Amniotic stem cell (primary cell): ENCODE measurements at places on chromosomes 12 and 14.

DNA sequence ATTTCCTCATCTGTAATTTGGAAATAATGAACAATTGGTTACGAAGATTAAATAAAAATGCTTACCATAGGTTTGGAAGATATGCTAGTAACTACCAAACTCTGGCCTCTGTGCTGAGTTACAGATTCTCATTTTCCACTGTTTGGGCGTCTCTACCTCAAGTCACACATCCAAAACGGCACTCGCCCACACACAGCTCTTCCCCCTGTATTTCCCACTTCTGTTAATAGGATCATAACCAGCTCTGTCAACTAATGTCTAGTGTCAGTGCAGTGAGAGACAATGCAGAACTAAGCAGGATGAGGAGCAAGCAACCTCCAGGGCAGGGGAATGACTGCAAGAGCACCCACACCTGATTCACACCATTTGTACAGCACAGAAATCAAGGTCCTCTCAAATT lies 10.9 kb upstream of the SYCP3 start:
- DNase-seq: no peak

DNA sequence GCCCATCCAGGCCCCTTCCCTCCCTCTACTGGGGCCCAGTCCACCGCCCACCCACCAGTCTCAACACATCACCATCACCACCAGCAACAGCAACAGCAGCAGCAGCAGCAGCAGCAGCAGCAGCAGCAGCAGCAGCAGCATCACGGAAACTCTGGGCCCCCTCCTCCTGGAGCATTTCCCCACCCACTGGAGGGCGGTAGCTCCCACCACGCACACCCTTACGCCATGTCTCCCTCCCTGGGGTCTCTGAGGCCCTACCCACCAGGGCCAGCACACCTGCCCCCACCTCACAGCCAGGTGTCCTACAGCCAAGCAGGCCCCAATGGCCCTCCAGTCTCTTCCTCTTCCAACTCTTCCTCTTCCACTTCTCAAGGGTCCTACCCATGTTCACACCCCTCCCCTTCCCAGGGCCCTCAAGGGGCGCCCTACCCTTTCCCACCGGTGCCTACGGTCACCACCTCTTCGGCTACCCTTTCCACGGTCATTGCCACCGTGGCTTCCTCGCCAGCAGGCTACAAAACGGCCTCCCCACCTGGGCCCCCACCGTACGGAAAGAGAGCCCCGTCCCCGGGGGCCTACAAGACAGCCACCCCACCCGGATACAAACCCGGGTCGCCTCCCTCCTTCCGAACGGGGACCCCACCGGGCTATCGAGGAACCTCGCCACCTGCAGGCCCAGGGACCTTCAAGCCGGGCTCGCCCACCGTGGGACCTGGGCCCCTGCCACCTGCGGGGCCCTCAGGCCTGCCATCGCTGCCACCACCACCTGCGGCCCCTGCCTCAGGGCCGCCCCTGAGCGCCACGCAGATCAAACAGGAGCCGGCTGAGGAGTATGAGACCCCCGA lies 6.8 kb upstream of the RNU7-1 start:
- DNase-seq: no peak

DNA sequence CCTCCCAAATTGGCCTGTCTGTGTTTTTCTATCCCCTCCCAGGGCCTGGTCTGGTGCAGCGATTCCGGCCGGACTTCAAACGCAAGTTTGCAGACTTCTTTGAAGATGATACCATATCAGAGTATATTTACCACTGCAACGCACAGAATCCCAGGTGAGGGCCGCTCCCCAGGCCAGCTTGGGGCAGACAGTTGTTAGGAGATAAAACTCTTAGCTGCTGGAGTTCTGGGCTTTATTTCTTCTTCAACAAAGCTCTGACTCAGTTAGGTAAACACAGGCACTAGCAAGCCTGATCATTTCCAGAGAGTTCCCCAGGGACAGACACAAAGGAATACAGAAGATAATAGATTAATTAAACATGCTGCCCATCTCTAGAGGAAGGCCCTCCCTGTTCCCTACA lies 8.3 kb downstream of the ABHD4 start:
- DNase-seq: no peak

- DNase-seq: no peak
Observed at GRCh38 chr12:45305907-45306306, 90.0 kb downstream of the ANO6 start.

GRCh38 chr12:24861766-24862540 lies 86.9 kb downstream of the BCAT1 start:
- DNase-seq: no peak

- no peak for DNase-seq
Observed at GRCh38 chr12:32612658-32613614, 66.2 kb upstream of the DNM1L start.

DNA sequence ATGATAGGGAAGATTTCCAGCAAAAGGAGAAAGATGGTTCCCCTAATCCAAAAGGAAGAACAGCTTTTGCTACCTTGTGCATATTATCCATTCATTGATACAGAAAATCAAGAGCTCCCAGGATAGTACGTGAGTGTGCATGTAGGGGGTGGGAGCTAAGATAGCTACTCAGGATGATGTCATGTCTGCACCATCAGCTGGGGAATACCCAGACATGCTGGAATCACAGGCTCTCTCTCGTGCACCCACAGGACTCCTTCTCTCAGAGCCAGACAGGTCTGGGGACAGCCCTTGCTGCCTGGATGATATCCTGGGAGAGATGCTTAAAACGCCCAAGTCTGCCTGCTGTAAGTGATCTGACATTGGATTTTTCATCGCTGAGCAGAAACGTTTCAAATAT lies 38.9 kb downstream of the FOXN3 start:
- DNase-seq: no peak

DNA sequence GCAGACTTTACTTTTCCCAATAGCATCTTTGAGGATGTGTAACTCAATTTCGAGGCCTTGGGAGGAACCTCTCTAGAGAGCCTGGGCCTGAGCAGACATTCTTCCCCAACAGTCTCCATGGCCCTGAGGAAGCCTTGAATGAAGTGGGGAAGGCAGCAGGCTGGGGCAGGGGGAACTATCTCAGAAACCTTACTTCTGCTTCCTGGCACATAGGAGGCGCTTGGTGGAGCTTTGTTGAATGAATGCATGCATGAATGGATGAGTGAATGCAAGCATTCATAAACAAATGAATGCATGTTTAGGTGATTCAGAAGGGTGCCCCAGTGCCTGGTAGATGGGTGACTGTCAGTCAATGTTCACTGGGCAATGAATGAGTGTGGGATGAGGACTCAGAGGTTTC lies 58.3 kb downstream of the GALNT16 start:
- no peak for DNase-seq

DNA sequence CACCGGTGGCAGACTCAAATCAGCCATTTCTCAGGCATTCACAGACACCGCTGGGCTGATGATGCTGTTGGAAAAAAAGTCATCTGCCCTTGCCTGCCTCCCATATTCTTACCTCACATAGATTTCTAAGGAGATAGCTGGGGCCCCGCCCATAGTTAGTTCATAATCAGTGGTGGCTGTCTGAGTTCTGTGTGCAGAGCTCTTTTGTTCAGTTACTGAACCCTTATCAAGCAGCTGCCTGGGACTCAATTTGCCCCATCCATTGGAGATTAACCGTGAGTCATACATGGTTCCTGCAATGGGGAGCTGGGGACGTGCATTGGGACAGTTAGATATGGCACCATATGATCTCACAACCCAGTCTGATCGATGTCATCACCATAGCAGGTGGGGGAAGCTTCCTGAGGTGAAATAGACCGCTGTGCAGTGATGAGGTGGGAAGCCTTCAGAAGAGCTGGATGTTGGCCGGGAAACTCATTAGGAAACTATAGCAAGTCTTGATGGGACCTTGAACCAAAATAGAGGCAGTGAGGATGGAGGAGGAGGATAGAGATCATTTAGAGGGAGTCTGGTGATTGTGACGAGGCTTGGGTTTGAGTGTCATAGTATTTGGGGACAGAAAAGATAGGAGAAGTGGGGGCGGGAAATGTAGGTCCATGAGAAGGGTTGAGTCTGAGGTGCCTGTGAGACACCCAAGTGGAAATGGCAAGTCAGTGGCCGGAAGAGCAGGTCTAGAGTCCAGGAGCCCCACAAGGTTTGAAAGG lies 147.8 kb downstream of the GCH1 start:
- DNase-seq: no peak

GRCh38 chr12:3147260-3147659 lies 70.1 kb downstream of the TSPAN9 start:
- DNase-seq: no peak

DNA sequence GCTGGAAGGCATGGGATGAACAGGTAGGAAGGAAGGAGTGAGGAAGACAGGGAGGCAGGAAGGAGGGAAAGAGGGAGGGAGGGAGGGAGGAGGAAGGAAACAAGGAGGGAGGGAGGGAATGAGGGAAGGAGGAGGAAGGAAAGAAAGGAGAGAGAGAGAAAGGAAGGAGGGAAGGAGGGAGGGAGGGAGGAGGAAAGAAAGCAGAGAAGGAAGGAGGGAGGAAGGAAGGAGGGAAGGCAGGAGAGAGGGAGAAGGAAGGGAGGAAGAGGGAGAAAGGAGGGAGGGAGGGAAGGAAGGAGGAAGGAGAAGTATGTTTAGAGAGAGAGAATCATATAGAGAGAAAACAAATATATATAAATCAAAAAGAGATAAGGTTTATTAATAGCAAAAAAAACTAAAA lies 175.9 kb upstream of the FOXN3 start:
- no peak for DNase-seq

DNA sequence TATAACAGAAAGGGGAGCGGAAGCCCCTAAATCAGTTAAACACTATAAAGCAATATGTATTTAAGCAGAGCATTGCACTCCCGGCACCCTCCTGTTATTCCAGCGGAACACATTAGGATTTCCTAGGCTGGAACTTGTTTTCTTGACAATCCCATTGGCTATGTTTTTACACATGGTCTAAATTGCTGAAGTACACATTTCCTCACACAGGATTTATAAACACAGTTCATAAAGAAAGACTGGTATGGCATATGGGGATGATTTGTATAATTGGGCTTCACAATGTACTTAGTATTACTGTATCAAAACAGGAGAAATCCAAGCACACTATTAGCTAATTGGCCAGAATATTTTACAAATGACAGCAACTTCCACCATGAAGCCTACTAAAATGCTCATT lies 23.3 kb downstream of the PAX9 start:
- no peak for DNase-seq

- DNase-seq: no peak
Observed at GRCh38 chr14:69713209-69713781, 53.6 kb upstream of the SRSF5 start.

- no peak for DNase-seq
Observed at GRCh38 chr14:20846560-20846959, 43.9 kb upstream of the RNASE1 start.

DNA sequence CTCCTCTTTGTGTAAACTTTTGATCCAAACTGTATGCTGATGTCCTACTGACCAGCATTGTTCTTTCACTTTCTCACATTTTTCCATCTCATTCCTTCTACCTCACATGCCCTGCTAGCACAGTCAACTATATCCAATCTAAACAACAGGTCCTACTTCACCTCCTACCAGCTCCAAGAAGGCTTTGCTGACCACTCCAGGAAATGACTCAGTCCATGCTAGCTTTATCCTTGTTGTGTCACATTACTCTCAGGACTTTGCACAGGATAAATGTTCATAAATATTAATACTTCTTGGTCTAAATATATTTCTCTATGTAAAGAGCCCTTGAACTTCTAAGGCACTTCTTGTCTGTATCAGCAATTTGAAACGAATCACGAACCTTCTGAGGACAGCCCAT lies 64.9 kb upstream of the PCED1B start:
- DNase-seq: peak; percentile 17

DNA sequence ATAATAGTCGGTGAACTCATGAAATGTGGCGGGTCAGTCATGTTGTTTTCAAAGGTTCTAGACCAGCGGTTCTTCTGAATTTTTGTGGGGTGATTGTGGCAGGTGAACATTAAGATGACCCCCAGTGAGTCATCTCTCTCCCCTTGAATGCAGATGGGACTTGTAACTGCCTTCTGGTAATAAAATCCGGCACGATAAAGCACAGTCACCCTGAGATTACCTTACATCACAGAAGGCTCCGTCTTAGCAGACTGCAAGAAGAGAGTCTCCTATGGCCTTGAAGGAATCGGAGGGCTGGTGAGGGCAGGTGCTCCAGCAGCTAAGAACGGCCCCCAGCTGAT lies 189.6 kb downstream of the FOXN3 start:
- no peak for DNase-seq

- DNase-seq: no peak
Observed at GRCh38 chr12:52203079-52203921, 11.5 kb upstream of the KRT80 start.

DNA sequence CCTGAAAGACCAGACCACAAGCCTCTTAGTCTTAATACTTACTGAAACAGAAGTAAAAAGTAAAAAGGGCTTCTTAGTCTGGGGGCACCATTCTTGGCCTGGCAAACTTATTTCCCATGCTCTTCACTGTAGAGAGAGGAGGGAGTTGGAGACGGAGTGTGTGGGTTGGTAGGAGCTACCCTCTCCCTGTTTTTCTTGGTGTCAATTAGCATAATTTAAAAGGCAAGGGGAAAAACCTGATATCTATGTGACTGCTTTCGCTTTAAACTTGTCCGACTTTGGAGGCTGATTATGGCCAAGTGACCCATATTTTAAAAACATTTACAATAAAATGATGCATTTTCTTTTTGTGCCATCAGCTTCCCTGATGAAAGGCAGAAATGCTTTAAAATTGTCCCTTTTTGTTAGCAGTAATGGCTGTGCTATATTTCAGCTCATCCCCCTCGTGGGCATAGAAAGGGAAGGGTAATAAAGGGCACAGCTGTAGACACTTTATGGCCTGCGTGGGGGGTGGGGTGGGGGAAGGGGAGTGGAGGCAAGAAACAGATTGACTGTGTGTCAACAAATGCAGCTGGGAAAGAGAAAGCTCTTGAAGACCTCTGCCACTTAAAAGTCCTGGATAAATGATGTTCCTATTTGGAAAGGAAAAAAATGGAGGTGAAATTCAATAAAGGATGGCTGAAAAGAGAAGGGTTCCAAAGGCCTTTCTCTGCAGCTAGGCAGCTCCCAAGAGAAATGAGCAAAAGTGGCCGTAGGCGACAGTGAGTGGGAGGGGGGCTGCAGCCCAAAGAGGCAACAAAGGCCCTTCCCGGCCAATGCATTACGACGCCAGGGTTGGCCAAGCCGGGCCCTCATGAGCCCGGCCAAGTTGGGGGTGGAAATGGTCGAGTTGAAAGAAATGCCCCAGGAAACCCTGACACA lies 57.5 kb upstream of the TMEM263 start:
- no peak for DNase-seq

- DNase-seq: no peak
Observed at GRCh38 chr12:45638386-45638785, 91.1 kb upstream of the ARID2 start.

- peak; percentile 31 for DNase-seq
Observed at GRCh38 chr12:98595243-98595988, 1.9 kb downstream of the SLC25A3 start.

GRCh38 chr12:42857106-42857505 lies 267.6 kb upstream of the PRICKLE1 start:
- DNase-seq: no peak

DNA sequence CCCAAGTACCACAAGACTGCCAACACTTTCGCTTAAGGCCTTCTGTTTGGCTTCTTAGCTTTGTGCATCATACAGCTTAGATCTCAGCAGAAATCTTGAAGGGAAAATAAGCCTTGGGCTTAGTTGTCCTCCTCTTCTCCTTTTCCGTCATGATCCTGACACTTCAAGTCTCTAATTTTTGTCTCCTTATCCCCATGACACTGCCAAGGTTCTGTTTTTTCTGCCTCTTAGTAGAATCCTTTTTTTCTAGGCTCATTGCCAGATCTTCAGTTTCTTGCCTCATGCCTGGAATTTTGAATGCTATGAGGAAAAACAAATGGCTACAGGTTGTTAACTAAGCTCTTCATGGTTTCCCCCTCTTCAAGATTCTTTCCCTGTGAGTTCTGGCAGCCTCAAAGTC lies 450.4 kb downstream of the LRFN5 start:
- no peak for DNase-seq

GRCh38 chr12:121611306-121611705 lies 15.0 kb upstream of the ORAI1 start:
- DNase-seq: no peak
